ENCODE measurements at places on chromosomes 12 and 14. TPM values are rescaled to one million over a fixed set of nuclear protein-coding genes. Genes with fewer than 3 reads are reported as not detected.

- DNase-seq: no peak
Measured at GRCh38 chr14:100486025-100486828, 101.0 kb downstream of the BEGAIN start.

GRCh38 chr12:97452230-97452629 is 10.4 kb upstream of the RMST start:
- DNase-seq: no peak

GRCh38 chr12:31317471-31318395 is 8.2 kb downstream of the SINHCAF start:
- no peak for DNase-seq

GRCh38 chr12:92462049-92462448 is 240.7 kb upstream of the PLEKHG7 start:
- no peak for DNase-seq

DNA sequence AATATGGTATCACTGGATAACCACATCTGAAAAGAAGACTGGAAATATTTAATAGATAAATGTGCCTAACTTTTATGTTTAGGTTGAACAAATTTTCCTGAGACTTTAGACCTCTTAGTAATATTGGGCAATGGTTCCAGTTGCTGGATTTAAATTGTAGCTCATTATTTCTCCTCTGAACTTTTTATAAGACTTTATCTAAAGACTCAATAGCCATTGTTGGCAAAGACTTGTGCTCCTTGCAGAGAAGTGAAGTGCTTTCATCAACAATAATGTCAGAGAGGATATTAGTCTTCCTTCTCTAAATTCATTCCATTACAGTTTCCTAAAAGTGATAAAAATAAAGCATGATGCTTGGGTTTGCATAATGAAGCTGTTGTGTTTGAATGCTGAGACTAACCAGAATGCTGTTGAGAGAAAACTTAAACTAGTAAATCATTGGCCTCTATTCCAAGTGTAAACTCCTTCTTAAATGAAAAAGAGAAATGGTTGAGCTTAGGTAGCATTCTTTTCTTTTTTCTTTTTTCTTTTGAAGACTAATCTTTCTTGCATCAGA is 200.2 kb downstream of the TMTC3 start:
- DNase-seq: no peak

DNA sequence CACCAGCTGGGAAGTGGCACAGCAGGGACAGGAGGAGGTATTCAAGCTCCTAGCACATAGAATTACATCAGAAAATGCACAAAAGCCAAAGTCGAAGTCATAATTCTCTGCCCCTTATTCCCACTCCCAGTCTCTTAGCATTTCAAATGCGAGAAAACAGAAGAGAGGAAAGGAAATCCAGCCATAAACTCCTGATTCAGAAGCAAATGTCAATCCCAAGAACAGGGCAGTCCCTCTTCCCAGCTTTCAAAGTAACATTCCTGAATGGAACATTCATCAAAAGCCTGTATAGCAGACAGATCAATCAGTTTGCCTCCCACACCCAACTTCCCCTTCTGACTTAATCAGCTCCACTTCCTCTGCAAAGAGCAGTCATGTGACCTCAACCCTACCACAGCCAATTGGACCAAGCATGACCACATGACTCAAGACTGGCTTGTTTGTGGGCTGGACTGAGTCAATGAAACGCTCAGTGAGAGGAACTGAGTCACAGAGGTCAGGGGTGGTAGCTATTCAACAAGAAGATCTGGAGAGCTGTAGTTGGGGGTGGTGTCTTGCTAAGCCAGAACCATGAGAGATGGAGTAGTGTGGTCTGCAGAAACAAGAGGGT is 41.4 kb upstream of the TUNAR start:
- no peak for DNase-seq

Gene JPH4
- not detected for total RNA-seq

- no peak for DNase-seq
Measured at GRCh38 chr12:14258575-14258940, 106.9 kb upstream of the ATF7IP start.

Gene ABCD2
- 3.6 TPM for total RNA-seq

- DNase-seq: no peak
Measured at GRCh38 chr12:131007031-131007739, 53.5 kb downstream of the ADGRD1 start.

DNA sequence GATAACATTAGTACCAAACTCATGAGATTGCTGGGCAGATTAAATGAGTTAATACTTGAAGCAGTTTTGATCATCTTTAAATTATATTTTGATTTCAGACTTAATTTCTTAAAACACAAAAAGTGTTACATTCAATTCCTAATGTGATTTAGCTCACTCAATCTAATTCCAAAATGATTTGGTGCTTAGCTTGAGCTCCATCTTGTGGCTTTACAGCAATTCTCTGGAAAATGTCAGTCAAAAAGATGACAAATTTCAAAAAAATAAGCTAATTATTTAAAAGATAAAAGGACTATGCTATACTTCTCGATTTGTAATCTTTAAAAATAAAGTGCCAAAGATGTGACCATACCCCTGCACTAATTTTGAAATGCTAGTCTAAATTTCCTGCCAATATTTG is 10.1 kb downstream of the LLPH start:
- no peak for DNase-seq

DNA sequence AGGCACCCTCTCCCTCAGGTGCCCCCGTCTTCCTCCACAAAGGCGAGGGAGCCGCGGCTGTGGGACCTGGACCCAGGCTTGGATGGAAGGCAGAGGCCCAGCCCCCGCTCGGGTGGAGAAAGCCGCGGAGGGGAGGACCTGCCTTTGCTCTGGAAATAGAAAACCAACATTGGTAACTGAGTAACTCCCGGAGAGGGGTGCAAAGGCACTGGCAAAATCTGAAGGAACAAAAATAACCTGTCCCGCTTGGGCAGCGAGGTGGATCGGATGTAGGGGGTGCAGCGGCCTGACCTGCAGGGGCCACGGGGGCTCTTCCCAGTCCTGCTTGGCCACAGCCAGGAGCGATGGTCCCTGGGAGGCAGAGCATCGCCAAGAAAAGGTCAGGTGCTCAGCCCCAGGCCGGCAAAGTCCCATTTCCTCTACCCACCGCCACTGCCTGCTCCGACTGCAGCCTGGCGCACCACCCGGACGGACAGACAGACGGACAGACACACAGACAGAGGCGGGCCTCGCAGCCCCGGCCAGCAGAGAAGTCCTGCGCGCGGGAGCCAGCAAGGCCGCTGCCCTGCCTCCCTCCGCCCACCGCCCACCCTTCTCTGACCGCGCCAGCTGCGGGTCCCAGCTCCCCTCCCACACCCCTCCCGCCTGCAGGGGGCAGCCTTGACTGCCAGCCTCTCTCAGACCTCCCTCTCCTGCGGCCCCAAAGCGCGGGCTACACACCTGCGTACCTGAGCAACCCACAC is 21.4 kb upstream of the TMEM106C start:
- DNase-seq: no peak

DNA sequence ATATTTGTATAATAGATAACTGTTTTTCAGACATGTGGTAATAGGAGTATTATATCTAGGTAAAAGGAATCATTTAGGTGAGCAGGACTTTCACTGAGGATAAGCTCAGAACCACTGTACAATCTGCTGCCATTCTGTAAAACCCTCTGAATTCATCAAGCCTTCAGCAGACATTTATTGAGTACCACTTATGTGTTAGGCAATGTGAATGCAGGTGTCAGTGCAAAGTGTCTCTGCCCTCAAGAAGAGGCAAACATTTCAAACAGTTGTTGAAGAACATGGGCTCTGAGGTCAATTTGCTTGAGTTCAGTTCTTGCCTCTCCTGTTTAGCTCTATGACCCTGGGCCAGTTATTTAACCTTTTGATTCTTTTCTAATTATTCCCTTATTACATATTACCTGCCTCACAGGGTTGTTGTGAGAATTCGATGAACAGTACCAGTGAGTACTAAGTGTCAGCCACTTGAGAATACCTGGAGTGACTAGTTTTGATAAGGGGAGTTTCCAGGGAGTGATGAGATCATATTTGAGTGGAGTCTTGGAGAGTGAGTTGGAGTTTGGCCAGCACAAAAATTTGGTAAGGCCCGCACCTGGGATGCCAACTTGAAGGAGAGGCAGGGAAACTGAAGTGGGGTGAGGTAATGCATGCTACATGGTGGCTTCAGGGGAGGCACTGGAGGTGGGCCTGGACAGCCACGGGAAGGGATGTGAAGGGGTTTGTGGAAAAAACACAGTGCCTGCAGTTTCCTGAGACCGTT is 33.7 kb downstream of the RASSF8 start:
- DNase-seq: no peak

Gene TCL1B
- total RNA-seq: not detected

Gene RFC5
- 5.8 TPM for total RNA-seq

- DNase-seq: no peak
Measured at GRCh38 chr12:62273724-62274380, 13.6 kb downstream of the USP15 start.

DNA sequence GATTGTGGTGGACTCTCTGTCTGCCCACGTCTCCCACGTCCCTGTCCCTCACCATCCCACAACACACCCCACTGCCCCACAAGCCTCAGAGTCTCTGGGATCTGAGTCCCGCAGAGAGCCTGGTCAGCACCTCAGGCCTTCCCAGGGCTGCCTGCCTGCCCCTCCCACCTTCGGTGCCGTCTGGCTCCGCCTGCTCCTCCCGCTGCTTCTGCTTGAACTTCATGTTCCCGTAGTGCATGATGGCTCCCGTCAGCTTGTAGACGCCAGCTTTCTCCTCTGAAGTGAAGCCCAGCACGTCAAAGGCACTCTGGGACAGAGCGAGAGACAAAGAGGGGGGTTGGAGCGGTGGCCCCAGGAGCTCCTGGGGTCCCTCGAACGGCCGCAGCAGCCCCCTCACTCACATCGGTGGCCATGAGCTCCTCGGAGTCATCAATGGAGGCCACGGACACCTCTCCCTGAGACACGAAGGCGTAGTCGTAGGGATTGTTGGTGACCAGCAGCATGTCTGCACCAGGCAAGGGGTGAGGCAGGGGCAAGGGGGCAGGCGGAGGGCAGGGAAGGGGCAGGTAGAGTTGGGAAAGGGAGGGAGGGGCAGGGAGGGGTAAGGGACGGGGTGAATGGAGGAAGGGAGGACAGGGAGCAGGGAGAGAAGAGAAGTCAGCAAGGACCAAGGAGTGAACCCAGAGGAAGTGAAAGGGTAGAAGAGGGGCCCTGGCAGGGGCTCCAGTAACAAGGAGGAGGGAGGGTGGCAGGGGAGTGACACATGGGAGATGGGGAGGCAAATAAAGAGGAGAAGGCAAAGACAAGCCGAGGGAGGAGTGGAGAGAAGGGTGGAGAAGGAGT is 5.6 kb downstream of the MYH6 start:
- no peak for DNase-seq

Gene LIN52
- total RNA-seq: 7.1 TPM

DNA sequence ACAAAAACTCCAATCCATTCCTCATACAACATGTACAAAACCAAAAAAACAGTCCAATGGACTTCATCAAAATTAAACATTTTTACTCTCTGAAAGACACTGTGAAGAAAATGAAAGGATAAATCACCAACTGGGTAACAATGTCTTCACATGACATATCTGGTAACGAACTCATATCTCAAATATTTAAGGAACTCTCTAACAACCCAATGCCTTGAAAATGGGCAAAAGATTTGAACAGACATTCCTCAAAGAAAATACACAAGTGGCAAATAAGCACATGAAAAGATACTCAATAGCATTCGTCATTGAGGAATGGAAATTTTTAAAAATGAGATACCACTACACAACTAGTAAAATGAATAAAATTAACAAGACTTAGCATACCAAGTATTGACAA is 198.7 kb upstream of the RASSF8 start:
- DNase-seq: no peak

- DNase-seq: no peak
Measured at GRCh38 chr12:25827747-25828146, 130.7 kb upstream of the RASSF8 start.

Gene CLEC6A
- not detected for total RNA-seq

Gene DDX11
- total RNA-seq: 1.1 TPM

DNA sequence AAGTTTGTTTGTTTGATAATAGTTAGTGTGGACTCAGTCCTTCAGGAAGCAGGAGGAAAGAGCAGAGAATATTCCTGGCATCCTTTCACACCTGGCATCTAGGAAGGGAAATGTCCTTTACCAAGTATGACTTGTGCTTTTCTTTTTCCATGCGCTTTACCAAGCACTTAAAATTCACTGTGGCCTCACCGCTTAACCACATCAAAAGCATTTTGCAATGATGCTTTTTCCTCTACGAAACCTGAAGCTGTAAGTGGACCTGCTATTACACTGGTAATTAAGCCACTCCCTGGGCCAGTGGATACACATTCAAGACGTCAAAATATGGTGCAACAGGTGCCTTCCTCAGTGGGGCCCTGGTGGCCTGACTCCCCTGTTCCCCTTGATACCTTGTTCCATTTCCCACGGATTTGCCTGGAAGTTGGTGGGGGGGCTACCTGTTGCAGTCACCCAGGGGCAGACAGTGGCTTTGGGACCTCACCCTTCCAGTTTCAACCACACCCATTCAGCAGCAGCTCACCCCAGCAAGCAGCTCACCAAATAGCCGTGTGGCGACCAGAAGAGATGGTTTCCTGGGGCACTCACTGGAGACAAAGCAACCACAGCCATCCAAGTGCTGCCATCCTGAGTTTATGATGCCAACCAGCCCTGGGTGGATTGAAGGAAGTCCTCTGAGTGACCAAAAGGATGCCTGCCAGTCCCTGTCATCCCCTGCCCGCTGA is 14.2 kb upstream of the FZD10 start:
- DNase-seq: no peak

- DNase-seq: no peak
Measured at GRCh38 chr14:72907886-72908285, 14.0 kb upstream of the DPF3 start.

GRCh38 chr14:46661728-46662127 is 10.1 kb upstream of the RPL10L start:
- no peak for DNase-seq

GRCh38 chr14:54928216-54928615 is 25.6 kb upstream of the GCH1 start:
- DNase-seq: no peak

Gene SLC5A8
- not detected for total RNA-seq

- DNase-seq: no peak
Measured at GRCh38 chr12:82930301-82930700, 243.6 kb downstream of the TMTC2 start.

DNA sequence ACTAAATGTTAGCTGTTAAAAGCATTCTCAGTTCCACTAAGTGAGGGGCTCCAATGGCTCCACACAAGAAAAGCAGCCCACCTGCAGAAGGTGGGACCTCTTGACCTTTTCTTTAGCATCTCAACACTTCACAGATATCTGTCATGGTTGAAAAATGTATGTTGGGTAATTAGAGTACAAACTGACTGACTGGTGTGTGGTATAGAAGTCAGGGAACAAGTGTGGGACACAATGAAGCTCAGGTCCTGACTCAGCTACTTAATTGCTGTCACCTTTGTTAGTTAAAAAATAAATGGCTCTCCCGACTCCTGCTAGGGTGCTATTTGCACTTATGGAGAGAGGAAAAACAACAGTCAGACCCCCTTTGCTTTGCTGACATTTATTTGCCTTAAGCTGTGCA is 299.0 kb downstream of the TTC6 start:
- no peak for DNase-seq

Gene MDGA2
- not detected for total RNA-seq

Measured in right atrium auricular region (tissue), 2 donors.